ENCODE measurements at places on chromosomes 2 and 18.
A peak's percentile ranks its signal among the peaks of the same experiment; 100 is the strongest.

- DNase-seq, result no peak
These were observed 46.9 kb upstream of the LYPD1 start for GRCh38 chr2:132716954-132717353.

DNA sequence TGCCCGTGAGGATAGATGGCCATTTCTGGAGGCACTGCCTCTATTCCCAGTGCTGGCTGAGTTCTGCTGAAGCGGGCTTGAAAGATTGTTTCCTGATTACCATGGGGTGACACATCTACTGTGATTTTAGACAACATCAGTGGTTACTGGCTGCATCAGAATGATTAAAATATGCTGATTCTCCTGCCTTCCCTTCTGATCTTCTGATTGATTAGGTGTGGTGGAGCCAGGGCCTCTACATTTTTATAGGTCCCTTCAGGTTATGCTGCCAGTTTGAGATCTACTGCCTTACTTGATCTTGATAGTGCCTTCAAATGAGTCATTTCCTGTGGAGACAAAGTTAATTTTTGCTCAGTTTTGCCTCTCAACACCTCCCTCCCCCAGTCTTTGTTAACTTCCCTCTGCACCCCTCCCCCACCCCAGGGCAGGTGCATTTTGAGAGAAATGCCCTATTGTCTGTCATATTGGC is 31.6 kb upstream of the SNORC start:
- no peak for DNase-seq

DNA sequence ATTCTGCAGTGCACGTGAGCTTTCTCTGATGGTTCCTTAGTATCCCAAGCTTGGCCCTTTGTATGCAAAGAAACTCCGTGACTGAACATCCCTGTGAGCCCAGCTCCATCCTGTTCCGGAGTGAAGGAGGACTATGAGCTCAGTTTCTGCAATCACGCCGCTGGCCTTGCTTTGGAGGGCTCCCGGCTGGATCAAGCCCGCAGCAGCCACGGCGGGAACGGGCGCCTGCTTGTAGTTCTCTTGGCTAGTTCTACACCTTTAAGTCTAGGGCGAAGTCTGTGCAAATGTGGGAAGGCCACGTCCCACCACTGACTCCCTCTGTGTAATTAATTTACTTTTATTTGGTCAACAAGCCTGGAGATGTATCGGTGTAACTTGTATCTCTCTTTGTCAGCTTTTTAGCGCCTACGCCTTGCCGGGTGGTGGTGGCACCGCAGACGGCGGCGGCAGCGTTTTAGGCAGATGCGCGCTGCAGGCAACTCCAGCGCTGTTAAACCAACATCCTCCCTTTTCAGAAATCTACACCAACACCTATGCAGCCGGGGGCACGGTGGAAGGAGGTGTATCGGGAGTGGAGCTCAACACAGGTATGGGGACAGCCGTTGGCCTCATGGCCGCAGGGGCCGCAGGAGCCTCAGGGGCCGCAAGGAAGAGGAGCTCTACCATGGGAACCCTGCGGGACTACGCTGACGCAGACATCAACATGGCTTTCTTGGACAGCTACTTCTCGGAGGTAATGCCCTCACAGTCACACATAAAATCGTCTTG is 34.3 kb downstream of the DSG4 start:
- no peak for DNase-seq

DNA sequence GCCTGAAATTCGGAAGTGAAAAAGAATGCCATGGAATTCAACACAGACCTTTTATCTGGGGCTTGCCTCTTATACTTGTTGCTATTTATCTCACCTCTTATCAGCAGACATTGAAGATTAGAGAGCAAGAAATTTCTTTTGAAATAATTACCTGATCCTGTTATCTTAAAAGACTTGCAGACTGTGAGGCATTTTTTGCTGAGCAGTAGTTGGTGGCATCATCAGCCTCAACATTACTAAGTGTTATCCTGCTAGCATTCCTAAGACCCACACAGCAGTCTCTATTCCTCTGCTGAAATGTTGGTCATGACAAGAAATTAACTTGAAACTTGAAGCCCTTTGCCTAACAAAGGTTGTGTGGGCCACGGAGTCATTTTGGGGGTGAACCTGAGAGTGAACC is 186.5 kb downstream of the TRIB2 start:
- DNase-seq, result no peak

DNA sequence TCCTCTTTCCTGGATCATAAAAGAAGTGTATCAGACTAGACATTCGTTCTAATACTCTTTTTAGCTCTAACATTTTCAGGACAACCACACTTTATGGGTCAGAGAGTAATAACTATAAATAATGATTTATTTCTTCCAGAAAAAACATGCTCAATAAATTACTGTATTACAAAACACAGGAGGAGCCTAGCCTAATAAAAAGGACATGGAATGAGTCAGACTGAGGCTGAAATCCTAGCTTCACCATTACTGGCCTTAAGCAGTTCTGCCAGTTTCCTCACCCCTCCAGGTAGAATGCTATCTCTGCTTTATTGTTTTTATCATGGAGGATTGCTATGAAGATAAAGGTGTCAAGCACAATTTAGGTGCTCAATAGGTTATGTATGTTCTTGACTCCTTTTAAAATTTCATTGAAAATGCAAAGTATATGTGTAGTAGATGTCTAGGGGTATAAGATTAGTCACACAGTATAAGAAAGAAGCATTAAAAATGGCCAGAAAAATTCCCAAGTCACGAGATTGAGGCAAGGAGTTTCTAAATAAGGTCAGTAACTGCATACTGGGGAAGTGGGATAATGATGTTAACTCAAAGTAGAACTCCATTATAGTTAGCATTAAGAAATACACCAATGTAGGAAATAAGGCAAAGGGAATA is 105.5 kb upstream of the NEUROD1 start:
- DNase-seq, result no peak

DNA sequence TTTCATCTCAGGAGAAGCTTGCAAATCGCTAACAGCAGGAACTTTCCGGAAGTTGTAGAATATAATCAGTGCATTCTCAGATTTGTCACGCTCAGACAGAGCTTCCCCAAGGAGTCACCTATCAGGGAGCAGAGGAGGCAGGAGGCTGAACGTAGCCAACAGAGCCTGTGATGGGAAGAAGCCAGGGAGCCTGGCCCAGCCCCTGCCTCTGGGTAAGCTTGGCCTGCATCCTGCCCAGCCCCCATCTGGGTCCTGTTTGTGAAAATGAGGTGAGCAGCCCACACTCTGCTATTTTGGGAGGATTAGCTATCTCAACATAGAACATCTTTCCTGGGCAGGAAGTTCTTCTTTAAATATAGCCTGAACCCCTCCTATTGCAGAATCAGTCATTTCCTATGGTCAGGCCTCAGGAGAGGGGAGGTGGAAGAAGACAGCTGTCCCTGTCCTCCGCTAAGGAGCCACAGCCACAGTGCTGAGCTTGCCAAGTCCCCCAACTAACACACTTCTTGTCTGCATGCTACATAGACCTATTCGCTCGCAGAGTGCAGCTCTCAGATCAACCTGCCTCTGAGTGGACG is 19.2 kb upstream of the PKDCC start:
- no peak for DNase-seq

DNA sequence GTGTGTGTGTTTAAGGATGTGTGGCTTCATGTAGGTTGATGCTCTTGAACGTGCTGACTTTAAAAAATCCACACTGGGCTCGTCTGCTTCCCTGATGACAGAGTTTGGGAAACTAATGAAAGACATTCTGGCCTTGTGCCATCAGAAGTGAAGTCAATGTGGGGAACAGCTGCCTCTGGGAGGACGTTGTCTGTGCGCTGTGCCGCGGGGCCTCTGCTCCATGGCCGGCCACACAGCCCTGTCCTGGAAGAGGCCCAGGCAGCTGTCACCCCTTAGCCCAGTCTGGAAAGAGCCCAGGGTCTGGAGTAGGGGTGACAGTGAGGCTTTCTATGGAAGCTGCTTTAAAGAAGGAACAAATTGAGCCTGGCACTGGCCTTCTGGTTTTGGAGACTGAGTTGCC is 155.8 kb downstream of the SH3RF3 start:
- DNase-seq, result no peak

- peak; percentile 48 for DNase-seq
These were observed 316.8 kb downstream of the RIT2 start for GRCh38 chr18:42798606-42799170.

GRCh38 chr2:6986301-6986911 is 69.2 kb downstream of the RNF144A start:
- DNase-seq, result peak; percentile 13

- no peak for DNase-seq
These were observed 2.7 kb downstream of the ACTG2 start for GRCh38 chr2:73895473-73895872.

DNA sequence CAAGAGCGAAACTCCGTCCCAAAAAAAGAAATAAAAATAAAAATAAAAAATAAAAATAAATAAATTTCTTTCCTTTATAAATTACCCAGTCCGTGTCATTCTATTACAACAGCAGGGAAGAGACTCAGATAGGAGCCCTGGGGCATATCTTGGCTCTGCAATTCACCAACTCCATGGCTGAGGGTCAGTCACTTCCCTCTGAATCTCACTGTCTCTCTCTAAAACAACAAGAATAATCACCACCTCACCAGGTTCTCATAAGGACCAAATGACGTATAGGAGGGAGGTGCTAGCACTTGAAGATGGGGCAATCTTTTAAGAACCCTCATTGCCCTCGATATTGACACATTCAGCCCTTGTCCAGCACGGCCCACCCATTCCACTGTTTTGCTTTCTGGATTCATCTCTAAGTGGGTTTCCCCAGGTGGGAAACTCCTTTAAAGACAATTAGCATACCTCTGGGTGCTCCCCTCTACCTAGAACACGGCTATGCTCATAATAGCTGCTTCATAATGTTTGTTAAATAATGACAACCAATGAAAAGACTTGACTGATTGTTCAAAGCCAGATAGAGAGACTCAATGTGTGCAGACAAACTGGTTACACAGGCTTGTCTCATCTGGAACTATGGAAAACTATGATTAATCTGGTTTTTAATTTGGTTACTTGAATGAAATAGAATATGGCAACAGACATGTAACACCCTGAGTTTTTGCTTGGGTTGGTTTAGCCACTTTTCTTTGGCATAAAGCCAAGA is 15.1 kb downstream of the MYCN start:
- DNase-seq, result no peak

DNA sequence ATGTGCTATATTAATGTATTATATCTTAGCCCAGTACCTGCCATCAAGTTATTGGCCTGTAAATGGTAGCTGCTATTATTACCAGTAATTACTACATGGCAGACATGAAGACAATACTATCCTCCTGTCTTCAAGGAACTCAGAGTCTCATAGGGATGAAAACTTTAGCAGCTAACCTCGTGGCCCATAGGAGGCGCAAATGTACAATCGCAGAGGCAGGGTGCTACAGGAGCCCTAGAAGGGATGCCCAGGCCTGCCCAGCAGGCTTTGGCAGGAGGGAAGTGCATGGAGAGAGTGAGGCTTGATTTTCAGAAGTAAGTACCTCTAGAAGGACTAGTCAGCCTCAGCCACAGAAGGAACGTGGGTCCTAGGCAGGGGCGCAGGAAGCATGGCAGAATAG is 44.7 kb upstream of the KIDINS220 start:
- DNase-seq, result no peak

DNA sequence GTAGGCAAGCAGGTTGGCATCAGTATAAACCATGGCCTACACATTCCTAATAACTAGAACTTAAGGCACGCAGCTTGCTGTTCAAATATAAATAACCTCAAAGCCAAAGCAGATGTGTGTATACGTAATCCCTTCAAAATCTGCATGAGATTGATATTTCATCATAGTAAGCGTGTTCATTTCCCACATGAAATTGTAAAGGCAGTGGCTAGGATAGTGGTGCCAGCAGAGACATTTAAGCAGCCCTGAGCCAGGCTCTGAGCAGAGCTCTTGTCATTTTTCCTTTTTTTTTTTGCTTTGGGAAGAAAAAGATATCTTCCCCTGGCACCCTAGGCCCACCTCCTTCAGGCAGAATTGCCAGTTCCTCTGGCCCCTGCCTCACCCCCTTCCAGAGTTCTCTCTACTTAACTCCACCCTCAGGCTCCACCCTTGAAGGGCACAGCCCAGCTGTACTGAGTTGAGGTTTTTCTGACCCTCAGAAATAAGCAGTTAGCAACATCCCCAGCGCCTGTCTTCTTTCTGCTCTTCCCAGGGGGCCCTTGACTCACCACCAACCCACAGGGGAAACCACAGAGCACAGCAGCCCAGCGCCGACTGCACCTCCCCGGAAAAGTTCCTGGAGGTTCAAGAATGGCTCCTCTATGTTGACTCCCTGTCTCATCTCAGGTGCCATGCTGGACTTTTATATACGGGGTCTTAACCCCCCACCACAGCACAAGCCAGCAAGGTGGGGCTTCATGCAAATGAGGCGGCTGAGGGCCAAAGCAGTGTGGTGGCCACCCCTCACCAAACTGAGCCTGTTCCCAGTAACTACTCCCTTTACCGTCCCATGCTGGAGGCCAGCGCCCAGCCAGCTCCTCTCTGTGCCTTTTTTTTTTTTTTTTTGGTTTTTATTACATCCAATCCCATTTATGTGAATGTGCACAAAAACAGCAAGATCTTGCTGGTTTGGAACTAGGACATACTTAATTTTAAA is 84.7 kb downstream of the EHD3 start:
- DNase-seq, result no peak

DNA sequence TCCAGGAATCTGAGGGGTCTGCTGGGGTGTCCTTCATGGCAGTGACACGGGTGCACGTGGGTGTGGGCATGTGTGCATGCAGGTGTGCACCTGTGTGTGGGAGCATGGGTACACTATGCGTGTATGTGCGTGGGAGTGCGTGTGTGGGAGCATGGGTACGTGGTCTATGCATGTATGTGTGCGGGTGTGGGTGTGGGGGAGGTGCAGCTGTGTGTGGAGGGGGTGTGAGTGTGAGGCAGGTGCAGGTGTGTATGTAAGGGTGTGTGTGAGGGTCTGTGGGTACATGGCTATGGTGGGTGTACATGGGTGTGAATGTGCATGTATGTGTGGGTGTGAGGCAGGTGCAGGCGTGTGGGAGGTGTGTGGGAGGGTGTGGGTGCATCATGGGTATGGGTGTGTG is 36.3 kb downstream of the EIPR1 start:
- DNase-seq, result no peak

GRCh38 chr2:158484892-158485556 is 28.3 kb downstream of the PKP4 start:
- DNase-seq, result no peak

- DNase-seq, result no peak
These were observed 41.6 kb downstream of the NDC80 start for GRCh38 chr18:2612996-2613395.

GRCh38 chr18:75489493-75490190 is 62.1 kb upstream of the SMIM21 start:
- DNase-seq, result no peak

- DNase-seq, result no peak
These were observed 65.9 kb upstream of the RPL31 start for GRCh38 chr2:100936070-100936741.

Measured in NCI-H1436 (cell line).